ENCODE measurements at places on chromosomes 1 and 21. TPM values are rescaled to one million over a fixed set of nuclear protein-coding genes. Genes with fewer than 3 reads are reported as not detected.
A peak's percentile ranks its signal among the peaks of the same experiment; 100 is the strongest.

DNA sequence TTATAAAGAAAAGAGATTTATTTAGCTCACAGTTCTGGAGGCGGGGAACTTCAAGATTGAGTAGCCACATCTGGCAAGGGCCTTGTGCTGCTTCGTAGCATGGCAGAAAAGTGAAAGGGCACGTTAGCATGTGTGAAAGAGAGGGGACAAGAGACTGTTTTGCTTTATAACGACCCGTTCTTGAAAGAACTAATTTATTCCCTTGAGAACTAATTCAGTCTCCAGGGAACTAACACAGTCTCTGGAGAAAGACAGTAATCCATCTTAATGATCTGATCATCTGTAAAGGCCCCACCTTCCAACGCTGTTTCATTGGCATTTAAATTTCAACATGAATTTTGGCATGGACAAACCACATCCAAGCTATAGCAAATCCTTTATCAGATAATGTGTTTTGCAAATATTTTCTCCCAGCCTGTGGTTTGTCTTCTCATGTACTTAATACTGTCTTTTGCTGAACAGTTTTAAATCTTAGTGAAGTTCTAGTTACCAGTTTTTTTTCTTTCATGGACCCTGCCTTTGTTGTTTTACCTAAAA is 26.1 kb downstream of the MTR start:
- peak; percentile 82 for DNase-seq

GRCh38 chr1:154982341-154982740 is 803 bp upstream of the FLAD1 start:
- no peak for DNase-seq

- no peak for DNase-seq
These were observed 55.7 kb downstream of the PCNT start for GRCh38 chr21:46379691-46380090.

S100A1 gene
- total RNA-seq = not detected
